Activated CD4-positive, alpha-beta memory T cell treated with anti-CD3 and anti-CD28 coated beads, Interleukin-2, amount 10 ng/mL, durations not matched to agents 7 days and 5 days (primary cell): ENCODE measurements at places on chromosomes 7 and 10. TPM values are rescaled to one million over a fixed set of nuclear protein-coding genes. Genes with fewer than 3 reads are reported as not detected.

Gene CTAGE4
- total RNA-seq = 5.3 TPM

Gene TMEM176A
- not detected for total RNA-seq

Gene LRRC61
- 26.8 TPM for total RNA-seq

DNA sequence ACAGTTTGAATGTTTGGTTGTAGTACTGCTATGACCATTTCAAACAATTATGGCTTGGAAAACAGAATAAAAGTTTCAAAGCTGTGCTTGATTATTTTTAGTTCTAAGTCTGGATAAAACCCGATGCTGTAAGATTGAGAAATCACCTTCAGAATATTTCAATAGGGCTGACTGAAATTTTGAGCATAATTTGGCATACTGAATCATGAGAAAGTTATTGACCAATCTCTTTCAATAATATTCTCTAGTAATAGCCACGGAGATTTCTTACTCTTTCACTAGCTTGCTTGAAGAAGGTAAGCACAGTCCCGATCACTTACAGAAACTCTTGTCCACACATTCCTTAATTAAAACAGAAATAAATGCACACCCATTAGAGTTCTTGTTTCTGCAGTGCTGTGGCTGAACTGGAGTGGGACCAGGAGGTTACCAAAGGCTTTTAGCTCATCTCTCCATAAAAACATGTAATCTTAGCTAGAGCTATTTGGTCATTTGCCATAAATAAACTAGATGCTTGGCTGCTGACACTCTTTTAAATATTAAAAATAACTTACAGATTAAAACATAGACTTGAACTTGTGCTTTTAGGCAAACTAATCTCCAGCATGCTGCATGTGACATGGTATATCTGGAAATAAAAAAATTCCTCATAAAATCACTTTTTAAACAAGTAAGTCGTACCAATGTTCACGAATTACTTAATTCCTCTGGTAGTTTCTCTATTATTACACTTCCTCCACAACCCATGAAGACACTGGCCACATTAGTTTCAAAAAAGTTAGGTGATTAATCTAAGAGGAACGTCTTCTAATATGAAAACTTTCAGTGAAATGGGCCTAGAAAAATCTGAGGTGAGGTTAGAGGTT is 97.8 kb downstream of the AGMO start:
- DNase-seq = no peak
- H3K4me3 ChIP-seq = no peak overlapping the region
- H3K4me1 ChIP-seq = no peaks in the 10 kb centered on the region
- H3K27ac ChIP-seq = no peak overlapping the region
- no peaks in the 10 kb centered on the region for H3K36me3 ChIP-seq
- no peaks in the 10 kb centered on the region for H3K27me3 ChIP-seq

DNA sequence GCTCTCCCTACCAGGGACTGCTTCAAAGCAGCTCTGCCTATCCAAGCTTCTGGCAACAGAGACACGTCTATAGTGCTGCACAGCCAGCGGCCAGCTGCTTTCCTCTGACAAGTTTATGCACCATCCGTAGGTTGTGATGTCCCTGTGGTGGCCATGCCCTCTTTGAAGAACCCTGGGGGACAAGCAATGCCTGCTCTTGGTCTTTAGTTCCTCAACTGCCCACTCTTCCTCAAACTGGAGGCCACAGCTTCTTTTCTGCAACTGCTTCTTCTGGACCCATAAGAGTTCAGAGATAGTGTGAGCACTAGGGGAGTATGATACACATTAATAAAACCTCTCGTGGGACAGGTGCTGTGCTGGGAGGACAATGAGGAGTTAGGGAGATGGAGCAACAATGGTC is 164.9 kb downstream of the ELMO1 start:
- H3K27me3 ChIP-seq = no peaks in the 10 kb centered on the region
- DNase-seq = no peak
- H3K36me3 ChIP-seq = peaks cover 23% of the 10 kb centered on the region
- peaks cover 36% of the 10 kb centered on the region for H3K4me1 ChIP-seq
- no peak overlapping the region for H3K4me3 ChIP-seq
- H3K27ac ChIP-seq = no peak overlapping the region

DNA sequence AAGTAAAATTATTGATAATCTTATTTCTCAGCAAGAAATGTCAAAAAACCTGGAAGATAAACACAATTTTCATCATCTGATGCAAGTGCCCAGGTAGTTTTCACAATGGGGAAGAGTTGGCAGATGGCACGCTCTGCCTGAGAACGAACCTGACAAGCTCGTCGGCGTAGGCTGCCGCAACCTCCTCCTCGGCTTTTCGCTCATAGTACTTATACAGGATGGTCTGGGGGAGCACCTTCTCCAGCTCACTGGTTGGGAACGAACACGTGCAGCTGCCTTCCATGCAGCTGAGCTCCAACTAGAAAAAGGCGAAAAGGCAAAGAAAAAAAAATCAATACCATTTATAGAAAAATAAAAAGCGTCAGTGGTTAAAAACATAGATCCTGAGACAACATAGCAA is 68.9 kb downstream of the RNF216 start:
- peaks cover 4% of the 10 kb centered on the region for H3K4me1 ChIP-seq
- no peak for DNase-seq
- no peaks in the 10 kb centered on the region for H3K27me3 ChIP-seq
- H3K36me3 ChIP-seq = peaks cover 67% of the 10 kb centered on the region
- H3K27ac ChIP-seq = no peak overlapping the region

- no peak overlapping the region for H3K4me3 ChIP-seq
- peaks cover 9% of the 10 kb centered on the region for H3K27me3 ChIP-seq
Measured at GRCh38 chr7:26965724-26966123, 101.3 kb upstream of the SKAP2 start.

- peaks cover 18% of the 10 kb centered on the region for H3K4me1 ChIP-seq
- DNase-seq = no peak
- no peak overlapping the region for H3K4me3 ChIP-seq
- H3K27ac ChIP-seq = no peak overlapping the region
Measured at GRCh38 chr10:112395809-112396530, 22.1 kb downstream of the ACSL5 start.
